ENCODE measurements at places on chromosomes 6 and 20.

DNA sequence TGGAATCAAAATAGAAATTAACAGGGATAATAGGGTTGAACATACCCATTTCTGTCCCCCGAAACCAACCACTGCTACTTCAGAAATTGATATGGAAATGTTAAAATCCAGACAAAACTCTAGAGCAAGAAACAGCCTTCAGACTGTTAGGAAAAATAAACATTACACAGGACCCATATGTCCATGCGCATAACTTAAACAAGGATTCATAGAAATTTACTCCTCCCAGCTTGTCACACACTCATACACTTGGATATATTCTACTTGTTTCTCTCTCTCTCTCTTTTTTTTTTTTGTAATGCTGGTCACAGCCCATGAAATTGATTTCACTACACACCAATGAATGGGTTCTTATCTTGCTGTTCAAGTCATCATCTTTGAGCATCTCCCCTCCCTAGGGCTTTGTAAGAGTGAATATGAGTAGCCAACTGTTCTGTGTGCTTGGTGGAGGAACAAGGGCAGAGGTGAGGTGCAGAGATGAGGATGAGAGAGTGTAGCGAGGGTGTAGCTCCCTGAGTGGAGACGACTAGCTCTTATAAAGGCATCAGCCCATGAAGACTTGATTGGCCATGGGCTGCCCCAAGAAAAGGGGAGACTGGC is 61.8 kb upstream of the MLN start:
- ATAC-seq = no peak

DNA sequence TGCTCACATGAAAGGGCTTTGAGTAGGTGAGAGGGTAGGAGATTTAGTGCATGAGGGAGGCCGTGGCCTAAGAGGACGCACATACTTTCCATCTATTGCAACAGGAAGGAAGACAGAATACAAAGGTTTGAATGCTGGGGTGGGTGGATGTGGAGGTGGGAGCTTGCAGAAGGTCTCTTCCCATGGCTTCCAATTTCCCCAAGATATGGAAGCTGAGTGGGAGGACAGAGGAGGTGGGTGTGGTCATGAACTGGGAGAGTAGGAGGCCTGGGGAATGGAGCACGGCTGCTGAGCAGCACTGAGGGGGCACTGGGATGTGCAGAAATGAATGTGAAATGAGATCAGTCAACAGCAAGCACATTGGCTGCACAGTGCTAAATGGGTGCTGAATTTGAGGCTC is 70.3 kb downstream of the SCML4 start:
- ATAC-seq = no peak

GRCh38 chr20:21053002-21053762 is 53.0 kb downstream of the LINC00237 start:
- no peak for ATAC-seq

DNA sequence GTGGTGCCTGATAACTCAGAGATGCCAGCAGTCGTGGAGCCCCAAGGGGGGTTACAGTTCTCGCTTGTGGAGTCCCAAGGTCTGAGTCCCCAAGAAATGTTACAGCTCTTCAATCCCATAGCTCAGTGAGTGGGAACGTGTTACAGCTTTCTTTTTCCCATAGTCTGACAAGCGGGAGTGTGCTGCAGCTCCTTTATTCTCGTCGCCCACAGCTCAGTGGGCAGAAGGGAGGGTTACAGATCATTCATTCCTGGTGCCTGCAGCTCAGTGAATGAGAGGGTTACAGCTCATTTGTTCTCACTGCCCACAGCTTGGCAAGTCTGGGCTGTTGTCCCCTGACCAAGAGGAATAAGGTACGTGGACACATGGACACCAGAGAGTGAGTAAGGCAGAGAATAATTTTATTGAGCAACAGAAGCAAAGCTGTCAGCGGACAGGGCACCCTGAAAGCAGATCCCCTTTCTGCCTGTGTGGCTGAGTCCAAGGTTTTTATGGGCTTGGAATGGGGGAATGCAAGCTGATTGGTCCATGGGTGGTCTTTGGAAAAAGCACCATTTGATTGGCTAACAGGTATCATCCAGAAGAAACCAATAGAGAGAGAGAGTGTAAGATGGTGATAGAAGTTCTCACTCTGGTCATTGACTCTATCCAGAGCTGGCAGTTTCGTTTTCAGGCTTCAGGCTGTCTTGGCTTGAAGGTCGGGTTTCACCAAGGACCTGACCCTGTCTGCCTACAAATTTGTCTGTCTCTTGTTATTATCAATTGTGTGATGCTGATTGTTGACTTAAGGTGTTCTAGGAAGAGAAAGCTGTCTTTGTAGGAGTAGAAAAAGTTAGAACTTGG is 16.4 kb downstream of the RNF217 start:
- no peak for ATAC-seq

GRCh38 chr6:3575166-3575565 is 118.3 kb upstream of the SLC22A23 start:
- ATAC-seq = no peak

DNA sequence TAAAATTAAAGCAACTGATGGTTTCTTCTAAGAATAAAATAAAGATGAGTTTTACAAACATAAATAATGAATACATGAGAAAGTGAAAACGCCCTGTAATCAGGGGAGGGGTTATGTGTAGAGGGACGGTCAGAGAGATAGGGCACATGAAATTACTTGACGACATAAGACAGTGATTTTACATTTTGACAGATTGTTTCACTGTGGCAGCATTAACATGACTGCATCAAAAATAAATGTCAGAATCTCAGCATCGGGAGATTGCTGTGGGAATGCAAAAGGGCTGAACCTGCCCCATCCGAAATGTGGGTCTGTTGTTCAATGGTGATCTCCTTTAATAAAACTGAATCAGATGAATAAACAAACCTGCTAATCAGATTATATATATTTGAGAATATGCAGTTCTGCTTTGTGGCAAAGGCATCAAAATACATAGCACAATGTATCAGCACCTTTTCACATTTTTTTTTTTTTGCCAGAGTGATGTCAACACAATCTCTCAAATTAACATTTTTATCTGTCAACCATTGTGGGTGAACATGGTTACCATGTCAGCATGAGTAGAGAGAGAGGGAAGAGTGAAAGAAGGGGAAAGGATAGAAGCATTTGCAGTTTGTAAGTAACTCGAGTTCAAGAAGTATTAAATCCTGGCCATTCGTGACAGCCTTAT is 177.1 kb upstream of the MAN1A1 start:
- no peak for ATAC-seq

GRCh38 chr20:24465730-24466129 is 3.7 kb upstream of the SYNDIG1 start:
- no peak for ATAC-seq

Data from activated CD4-positive, CD25-positive, alpha-beta regulatory T cell treated with anti-CD3 and anti-CD28 coated beads, Interleukin-2, amount 50 U/mL, for 24 hours (primary cell).